Spinal cord (tissue), 10 donors: ENCODE measurements at places on chromosomes 2 and 18. TPM values are rescaled to one million over a fixed set of nuclear protein-coding genes. Genes with fewer than 3 reads are reported as not detected.

Gene KIF5C
- total RNA-seq = 79.2 TPM

Gene CNGA3
- total RNA-seq = 7.1 TPM

Gene CDK5R2
- 2.9 TPM for total RNA-seq

Gene CCDC68
- 38.6 TPM for total RNA-seq

Gene CD207
- not detected for total RNA-seq

Gene ELOA2
- total RNA-seq = not detected

Gene PTPRN
- total RNA-seq = 67.3 TPM

Gene ADD2
- total RNA-seq = 22.7 TPM

Gene PKDCC
- 55.9 TPM for total RNA-seq

Gene SPATA3
- not detected for total RNA-seq

Gene KCNS3
- total RNA-seq = 22.8 TPM

Gene ACADL
- 4.8 TPM for total RNA-seq

Gene UGT1A4
- not detected for total RNA-seq

Gene RNPEPL1
- total RNA-seq = 16.1 TPM

Gene DNAH6
- 7.8 TPM for total RNA-seq

Gene OBSL1
- 53.3 TPM for total RNA-seq

Gene CLEC4F
- not detected for total RNA-seq

Gene NAGK
- 41.2 TPM for total RNA-seq

Gene MTLN
- total RNA-seq = 30.8 TPM

Gene KATNAL2
- total RNA-seq = 9.6 TPM

Gene UGT1A3
- not detected for total RNA-seq

Gene IL18R1
- 1.2 TPM for total RNA-seq

Gene PDCD1
- 0.06 TPM for total RNA-seq

Gene MDH1B
- total RNA-seq = 6.7 TPM

Gene MEP1B
- total RNA-seq = 0.20 TPM

Gene SLC8A1
- 137 TPM for total RNA-seq

Gene USP40
- total RNA-seq = 40.2 TPM

Gene GPD2
- total RNA-seq = 54.8 TPM

Gene KLF7
- total RNA-seq = 30.0 TPM

Gene HOXD13
- not detected for total RNA-seq

Gene DSG4
- not detected for total RNA-seq

Gene SLC9A4
- 0.06 TPM for total RNA-seq

Gene LYPD6
- total RNA-seq = 42.6 TPM

Gene TOGARAM2
- total RNA-seq = 1.3 TPM

Gene PROKR1
- 5.8 TPM for total RNA-seq

Gene DNER
- 56.5 TPM for total RNA-seq

Gene DPP4
- total RNA-seq = 9.2 TPM

Gene IL37
- 0.28 TPM for total RNA-seq

Gene ABCG5
- 0.06 TPM for total RNA-seq

Gene CHN1
- 66.2 TPM for total RNA-seq

Gene CHRNG
- 0.06 TPM for total RNA-seq

Gene TEKT4
- total RNA-seq = 0.69 TPM

Gene ANKRD39
- 12.6 TPM for total RNA-seq

Gene PDE11A
- 1.9 TPM for total RNA-seq

Gene ASB18
- total RNA-seq = 0.50 TPM

Gene SNTG2
- 1.9 TPM for total RNA-seq

Gene ABCG8
- 1.1 TPM for total RNA-seq

Gene ALS2
- total RNA-seq = 30.9 TPM
